Effector CD4-positive, alpha-beta T cell (primary cell): ENCODE measurements at places on chromosomes 12 and 14.
A peak's percentile ranks its signal among the peaks of the same experiment; 100 is the strongest.

GRCh38 chr14:89331398-89331797, 85.6 kb downstream of the FOXN3 start:
- no peak for DNase-seq

DNA sequence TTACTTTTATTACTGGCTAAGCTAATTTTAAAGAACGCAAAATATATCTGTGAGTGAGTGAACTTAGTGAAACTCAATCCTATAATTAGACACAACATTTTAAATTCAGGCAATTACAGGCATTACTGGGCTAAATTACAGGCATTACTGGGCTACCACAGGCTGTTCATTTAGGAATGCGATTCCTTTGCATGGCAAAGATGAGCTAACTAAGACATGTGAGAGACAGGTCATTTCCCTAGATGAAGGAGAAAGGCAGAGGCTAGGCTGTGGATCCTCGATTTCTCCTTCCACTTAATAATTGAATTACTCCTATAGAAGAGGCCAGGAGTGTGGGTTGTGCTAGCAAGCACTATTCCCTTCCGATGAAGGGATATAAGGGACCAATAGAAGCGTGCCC, 429.4 kb upstream of the LMO3 start:
- no peak for DNase-seq

GRCh38 chr12:116524964-116525379, 34.2 kb upstream of the MAP1LC3B2 start:
- DNase-seq: no peak

DNA sequence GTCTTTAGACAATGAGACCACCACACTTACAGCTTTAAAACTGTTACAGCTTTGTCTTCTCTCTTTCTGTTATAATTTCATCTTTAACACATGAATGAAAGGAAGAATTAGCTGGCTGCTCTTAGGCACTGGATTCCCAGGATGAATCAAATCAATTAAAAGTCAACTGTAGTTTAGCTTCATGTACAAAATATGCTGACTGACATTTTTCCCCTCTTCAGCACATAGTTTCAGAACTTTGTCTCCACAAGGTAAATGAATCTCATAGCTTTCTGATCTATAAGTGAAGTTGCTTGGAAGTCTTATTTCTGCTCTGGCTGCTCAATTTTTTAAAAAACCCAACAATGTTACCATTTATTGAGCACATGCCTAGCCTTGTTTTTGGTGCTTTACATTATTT, 293.8 kb downstream of the GRIN2B start:
- DNase-seq: no peak

DNA sequence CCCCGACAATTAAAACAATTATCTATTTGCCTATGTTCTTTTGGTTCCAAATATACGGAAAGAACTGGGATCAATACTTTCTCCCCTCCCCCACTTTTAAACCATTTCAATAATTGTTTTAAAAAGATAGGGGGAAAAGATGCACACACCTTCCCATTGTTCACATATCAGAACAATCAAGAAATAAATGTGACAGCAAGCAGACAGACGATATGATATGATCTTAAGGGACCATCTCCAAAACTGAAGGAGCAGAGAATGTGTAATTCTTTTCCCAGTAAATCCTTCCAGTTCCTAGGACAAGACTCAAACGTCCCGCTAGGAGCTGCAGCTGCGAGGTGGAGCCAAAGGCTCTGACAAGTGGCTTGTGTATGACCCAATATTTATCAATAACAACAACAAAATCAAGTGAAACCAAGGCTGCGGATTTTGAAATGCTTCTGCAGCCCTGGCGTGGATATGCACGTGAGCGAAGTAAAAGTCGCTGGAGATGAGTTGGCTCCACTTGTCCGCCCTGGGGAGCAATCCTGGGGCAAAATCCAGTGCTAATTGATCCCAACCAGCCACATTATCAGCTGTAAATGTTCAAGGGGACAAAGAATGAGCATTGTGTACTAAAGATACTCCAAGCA, 8.2 kb upstream of the FOXG1 start:
- DNase-seq: no peak

GRCh38 chr14:81311778-81312177, 88.3 kb downstream of the STON2 start:
- DNase-seq: no peak

GRCh38 chr12:16389594-16389993, 42.1 kb downstream of the MGST1 start:
- no peak for DNase-seq

DNA sequence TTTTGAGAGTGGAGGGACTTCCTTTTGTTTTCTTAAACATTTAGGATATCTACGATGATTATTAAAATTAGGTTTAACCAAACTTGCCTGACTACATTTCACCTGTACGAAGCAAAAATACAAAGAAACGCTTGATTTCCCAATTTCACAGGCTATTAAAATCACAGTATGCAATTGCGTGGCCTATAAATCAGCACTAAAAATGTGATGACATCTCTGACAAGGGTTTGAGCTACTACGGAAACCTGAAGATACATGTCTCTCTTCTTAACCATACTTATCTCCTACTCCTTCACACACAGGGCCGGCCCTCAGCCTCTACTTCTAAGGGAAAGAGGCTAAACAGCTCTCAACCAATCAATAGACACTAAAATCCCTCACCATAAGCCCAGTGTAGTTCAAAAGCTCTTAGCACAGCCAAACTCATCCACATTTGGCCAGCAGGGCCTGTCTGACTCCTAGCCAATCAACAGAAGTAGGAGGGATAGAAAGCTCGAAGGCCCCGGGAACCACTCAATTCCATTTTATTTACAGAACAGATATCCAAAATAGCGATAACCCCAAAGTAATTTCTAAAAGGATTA, 137.3 kb downstream of the FOXN3 start:
- no peak for DNase-seq

DNA sequence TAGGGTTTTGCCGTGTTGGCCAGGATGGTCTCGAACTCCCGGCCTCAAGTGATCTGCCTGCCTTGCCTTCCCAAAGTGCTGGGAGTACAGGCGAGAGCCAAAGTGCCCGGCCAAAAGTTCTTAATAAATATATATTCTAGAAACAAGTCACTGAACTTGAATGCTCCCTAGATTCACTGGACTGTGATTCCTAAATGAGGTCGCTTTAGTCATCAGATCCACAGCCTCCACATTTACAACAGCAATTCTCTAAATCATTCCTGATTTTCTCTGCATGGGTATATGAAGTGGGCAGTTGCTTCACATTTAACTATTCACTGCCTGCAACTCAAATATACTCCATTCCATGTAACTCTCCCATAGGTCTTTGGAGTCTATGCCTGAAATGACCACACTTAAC, 813.0 kb downstream of the GALC start:
- DNase-seq: no peak

DNA sequence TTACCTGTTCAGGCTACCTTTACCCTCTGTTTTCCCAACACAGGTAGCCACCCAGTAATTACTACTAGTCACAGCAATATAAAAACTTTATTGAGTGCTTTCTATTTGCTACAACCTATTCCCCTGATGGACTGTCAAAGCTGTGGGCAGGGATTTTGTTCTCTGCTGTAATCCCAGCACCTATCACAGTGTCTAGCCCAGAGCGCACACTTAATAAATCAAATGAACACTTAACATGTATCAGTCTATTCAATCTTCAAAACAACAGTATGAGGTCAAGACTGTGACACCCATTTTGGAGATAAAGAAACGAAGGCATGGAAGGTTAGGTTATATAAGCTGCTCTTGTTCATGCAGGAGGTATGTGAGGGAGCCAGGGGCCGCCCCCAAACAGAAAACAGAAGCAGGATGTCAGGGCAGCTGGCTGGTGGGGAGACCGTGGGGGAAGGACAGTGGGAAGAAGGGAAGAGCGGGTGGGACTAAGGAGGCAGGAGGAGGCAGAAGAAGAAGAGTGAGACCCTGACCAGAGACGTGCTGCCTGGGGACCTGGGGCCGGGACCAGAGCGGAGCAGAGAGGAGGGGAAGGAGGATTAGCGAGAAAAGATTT, 1.7 kb downstream of the TNFRSF1A start:
- no peak for DNase-seq

DNA sequence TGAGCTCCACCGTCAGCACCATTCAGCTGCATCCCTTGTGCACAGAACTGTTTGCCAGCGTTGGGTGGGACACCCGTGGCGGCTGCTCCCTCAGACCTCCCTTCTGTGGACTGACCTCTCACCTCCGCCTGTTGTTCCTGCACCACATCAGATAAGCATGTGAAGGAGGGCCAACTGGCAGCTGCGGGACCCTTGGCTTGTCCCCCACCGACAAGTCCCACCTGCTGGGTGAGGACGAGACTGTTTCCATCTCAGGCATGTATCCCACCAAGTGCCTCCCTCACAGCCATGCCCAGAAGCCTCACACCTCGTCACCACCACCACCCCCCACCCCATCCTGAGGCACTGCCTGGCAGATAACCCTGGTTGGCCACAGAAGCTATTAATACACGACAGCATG, 18.6 kb upstream of the TEAD4 start:
- no peak for DNase-seq

- DNase-seq: peak; percentile 40
Observed at GRCh38 chr12:57093415-57094207, 4.7 kb downstream of the NAB2 start.

DNA sequence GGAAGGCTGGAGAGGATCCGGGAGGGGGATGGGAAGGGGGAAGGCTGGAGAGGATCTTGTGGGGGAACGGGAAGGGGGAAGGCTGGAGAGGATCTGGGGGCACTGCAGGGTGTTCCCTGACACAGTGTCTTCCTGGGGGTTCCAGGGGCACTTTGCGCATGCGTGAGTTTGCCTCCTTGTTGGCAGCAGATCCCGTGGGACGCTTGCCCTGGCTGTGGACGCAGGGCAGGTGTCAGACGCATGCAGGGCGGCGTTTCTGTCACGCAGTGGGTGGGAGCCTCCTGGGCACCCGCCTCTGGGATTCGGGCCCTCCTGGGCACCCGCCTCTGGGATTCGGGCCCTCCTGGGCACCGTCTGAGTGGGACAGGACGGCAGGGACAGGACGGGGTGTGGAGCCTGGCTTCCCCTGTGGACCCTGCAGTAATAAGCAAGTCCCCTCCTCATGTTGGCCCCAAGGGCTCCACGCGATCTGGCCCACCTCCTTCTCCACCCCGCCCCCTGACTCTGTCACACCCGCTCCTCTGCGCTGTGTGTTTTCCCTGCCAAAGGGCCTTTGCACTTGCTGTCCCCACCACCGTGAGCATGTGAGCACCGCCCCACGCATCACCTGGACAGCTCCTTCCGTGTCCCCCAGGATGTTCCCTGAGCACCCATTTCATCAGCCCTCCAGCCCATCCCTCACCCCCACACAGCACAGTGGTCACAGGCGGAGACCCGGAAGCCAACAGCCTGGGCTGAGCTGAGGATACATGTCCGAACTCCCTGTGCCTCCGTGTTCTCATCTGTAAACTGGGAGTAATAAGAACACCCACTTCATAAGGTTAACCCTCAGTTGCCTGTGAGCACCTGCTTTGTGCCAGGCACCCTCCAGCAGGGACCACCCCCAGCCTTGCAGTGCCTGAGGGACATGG, 4.4 kb downstream of the MMP17 start:
- no peak for DNase-seq

DNA sequence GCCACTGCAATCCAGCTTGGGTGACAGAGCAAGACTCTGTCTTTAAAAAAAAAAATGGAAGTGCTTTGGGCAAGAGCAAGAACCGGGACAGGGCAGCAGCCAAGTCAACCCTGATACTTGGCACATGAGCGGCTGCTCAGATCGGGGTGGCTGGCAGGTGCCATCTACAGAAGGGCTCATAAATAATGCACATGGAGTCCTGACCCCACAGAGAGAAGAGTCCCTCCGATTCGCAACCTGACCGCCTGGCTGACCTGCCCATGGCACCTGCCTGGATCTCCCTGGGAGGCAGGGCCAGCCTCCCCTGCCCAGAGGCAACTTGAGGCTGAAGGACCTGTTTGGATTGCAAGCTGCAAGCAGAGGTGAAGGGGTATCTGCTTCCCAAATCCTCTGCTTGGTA, 9.6 kb upstream of the TMEM120B start:
- no peak for DNase-seq

DNA sequence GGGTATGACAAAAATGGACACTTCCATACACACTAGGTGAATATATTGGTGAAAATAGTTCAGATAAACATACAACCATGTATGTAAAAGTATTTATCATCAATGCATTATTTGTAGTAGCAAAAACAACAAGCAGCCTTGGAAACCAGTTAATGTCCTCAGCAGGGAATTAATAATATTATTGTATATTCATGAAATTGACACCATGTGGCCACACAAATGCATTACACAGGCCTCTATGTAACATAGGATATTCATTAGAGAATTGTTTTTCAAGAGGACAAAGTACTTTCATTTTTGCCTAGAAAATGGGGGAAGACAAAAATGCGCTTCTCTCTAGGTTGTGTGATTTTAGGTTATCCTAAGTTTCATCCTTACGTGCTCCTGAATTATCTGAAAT, 24.3 kb downstream of the SPRING1 start:
- no peak for DNase-seq

- no peak for DNase-seq
Observed at GRCh38 chr12:31752450-31752849, 23.6 kb upstream of the AMN1 start.

DNA sequence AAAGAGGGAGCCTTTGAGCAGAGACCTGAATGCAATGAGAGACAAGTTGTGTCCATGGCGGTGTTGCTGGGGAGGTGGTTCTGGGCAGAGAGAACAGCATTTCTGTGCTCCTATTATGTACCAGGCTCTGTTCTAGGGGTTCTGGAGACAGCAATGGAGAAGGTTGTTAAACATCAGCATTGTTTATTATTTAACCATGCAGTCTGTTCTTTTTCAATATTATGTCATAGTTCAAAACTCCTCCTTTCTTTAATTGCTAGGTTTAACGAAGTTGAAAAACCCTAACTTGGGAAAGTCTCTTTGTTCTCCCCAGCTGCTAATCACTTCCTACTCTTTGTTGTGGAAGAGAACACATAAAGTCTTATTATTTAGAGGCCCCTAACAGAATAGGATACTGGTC, 279.3 kb downstream of the RAD51B start:
- DNase-seq: no peak

GRCh38 chr14:34219661-34220377, 242.2 kb downstream of the SPTSSA start:
- DNase-seq: no peak

DNA sequence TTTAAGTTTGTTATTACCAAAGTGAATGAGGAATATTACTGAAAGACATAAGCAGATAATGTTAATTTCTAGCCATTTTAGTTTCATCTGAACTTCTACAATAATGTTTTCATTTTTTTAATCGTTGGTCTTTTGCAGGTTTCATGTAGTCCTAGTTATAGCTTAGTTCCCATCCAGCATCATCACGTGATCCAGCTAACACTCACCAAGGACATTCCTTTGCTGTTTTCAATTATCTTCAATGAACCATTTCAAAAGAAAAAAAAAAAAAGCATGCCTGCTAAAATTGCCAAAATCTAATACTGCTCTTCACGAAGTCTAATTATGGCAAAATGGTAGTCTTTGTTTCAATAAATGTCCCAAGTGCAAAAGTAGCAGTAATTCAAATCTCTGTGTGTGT, 187.7 kb upstream of the ATXN7L3B start:
- DNase-seq: no peak
